Posterior cingulate gyrus (tissue), 11 donors: ENCODE measurements at places on chromosomes 11 and 22.

DNA sequence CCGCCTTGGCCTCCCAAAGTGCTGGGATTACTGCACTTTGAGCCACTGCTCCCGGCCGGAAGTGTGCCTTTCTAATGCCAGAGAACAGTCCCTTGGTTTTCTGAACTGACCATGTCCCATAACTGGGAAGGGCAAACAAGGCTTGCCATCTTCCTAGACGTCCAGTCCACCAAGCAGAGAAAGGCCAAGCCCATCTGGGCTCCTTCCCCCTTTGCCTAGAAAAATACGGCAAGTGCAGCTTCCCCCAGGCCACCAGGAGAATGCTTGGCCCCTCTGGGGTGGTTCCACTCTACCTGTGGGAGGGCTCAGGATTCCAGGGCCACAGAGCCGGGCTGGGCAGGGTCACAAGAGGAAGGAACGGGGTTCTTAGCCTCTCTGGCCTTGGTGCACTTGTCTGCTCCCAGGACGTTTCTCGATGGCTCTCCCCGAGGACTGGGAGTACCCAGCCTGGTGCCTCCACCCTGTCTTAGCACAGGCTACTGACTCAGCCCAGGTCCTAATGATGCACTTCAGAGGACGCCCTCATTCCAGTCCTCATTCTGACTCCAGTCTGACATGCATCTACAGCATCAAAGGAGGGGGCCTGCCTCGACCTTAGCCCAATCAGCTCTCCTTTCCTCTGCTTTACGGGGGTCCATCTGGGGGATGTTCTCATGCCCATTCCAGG, 1.2 kb downstream of the USP2 start:
- no peak for DNase-seq

DNA sequence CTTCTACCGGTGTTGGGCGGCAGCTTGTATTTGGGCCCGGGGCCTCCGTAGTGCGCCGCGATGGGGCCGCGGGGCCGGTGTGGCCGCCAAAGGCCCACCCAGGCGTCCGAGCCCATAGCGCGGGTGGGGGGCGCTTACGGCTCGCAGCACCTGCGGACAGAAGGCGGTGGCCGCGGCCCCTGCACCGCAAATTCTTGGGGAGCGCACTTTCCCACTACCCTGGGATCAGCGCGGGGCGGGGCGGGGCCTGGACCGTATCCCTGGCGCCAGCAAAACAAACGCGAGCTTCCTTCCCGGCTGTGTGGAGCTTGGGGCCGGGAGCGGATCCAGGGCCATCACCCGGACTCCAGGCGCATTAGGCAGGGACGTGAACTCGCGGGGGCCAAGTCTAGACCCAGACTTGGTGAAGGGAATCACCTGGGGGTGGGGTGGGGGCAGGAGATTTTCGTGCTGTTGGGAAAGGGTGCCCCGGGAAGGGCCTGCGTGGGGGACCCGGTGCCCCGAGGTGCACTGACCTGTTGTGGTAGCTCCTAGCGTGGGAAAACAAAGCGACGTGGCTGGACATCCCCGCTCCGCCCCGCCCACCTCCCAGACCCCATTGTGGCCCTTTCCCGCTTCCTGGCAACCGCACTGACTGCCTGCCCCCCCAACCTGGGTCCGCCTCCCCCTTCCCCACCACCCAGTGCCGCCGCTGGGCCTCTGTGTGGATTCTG, 2.3 kb upstream of the TYMP start:
- no peak for DNase-seq

- peak; percentile 66 for DNase-seq
Measured at GRCh38 chr11:133908827-133909226, 47.9 kb downstream of the IGSF9B start.

DNA sequence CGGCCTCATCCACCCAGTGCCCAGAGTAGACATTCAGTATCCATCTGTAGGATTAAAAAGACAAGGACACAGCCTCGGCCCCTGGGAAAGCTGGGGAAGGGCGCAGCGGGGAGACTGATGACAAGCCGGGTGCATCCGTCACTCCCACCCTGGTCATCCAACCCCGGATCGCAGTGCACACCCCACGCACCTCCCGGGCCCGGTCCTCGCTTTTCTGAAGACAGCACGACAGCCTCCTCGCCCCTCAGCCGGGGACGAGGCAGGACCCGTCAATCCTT, 1.1 kb downstream of the FCHSD2 start:
- peak; percentile 41 for DNase-seq

DNA sequence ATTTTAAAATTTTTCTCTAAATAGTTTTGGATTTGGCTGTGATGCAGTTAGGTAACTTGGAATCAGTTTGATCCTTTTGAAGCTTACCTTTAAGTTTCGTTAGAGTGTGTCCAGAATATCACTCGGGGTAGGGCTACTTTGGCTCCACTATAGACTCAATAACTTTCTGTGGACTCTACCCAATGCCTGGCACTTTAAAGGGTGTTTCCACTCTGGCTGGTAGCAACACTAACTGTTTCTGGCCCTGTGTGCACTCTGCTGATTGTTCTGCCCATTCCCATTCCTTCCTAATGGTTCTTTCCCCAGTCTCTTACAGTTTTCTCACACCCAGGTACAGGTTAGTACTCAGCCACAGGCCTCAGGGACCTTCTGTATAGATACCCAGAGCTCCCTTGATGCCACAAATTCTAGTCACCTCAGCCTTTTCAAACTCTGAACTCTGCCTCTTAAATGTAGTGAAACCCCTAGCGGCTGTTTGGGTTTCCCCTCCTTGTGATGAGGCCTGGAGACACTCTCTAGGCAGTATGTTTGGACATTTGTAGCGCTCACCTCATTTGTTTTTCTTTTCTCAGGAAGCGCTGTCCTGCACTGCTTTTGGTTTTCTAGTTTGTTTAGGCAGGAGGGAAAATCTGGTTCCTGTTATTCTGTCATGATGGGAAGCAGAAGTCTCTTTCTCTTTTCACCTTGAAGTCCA, 16.8 kb downstream of the CUL5 start:
- no peak for DNase-seq

DNA sequence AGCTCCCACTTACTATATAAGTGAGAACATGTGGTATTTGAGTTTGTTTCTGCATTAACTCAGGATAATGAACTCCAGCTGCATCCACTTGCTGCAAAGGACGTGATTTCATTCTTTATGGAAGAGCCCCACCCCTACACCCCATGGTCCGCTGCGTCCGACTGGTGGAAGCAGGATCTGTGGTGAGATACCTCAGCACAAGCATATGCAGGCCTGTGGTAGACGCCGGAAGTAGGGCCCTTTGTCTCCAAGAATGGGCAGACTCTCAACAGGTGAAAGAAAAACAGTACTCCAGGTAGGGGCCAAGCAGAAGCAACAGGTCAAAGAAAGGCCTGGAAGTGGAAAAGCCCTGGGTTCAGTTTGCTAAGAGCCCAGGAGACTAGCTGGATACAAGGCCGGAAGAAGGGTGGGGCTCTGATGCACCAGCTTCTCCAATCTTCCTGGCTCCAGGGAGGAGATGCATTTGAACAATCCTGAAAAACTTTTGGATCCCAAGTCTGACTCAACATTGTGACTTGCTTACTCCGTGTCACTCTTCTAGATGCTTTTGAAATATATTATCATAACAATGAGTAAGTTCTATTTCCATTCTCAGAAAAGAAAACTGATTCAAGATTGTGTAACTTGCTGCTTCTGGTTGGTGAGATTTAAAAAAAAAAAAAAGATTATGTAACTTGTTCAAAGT, 30.4 kb downstream of the NEAT1 start:
- DNase-seq = no peak
